G401 (cell line): ENCODE measurements at places on chromosomes 11 and 22. TPM values are rescaled to one million over a fixed set of nuclear protein-coding genes. Genes with fewer than 3 reads are reported as not detected.

DNA sequence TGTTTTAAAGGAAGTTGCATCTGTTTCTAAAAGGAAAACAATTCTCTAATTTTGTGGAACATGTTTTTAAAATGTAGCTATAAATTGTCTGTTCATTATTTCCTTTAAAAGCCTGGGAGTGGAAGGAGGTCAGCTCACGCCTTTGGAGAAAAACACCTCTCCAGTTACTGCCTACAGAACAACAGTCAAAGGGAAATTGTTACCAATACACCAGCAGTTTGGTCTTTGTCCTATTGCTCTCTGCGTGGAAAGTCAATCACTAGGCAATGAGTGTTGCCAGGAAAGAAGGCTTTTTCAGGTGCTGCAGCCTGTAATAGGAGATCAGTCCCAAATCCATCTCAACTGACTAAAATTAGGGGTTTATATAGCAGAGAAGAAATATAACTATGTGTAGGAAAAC is 22.2 kb downstream of the SVIP start:
- no peak for DNase-seq

- no peak for DNase-seq
Measured at GRCh38 chr11:77193911-77194830, 66.1 kb downstream of the MYO7A start.

- DNase-seq, result no peak
Measured at GRCh38 chr22:49251371-49251770, 576.3 kb downstream of the BRD1 start.

MAPK11 gene
- 21.3 and 21.5 TPM in 2 replicates for total RNA-seq

KDELR3 gene
- 3.9 and 6.7 TPM in 2 replicates for total RNA-seq
